ENCODE measurements at places on chromosomes 13 and 19.

DNA sequence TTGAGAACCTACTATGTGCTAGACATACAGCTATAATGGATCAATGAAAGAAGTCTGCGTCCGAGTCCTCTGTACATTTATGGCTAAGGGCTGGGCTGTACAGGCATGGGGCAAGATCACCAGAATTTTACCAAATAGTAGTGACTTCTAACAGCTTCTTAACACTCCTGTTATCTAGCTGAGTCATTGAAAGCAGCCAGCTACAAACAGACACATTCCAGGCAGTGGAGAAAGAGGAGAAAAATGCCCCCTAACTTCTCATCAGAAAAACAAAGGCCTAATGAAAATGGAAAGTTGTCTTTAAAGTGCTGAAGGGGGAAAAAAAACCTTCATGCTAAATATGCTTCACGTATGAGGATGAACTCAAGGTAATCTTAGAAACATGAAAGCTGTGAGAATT is 14.3 kb upstream of the ZNF667 start:
- H3K4me1 ChIP-seq, result no peaks in the 10 kb centered on the region
- H3K27ac ChIP-seq, result no peak overlapping the region
- H3K27me3 ChIP-seq, result no peaks in the 10 kb centered on the region
- DNase-seq, result no peak

DNA sequence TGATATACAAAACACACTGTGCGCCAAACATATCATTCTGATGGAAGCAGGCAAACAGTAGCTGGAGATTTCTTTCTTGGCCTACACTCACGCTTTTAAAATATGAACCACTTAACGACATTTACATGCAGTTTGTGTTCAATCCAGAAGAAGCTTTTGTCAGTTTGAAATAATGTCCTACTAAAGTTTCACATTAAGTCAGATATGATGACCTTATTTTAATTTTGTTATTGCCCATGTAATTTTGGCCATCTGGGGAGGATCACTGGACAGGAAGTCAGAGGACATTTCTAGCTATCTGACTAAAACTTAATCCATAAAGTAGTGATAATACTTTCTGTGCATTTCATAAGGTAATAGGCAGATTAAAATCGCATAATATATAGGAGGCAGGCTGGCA is 98.1 kb downstream of the DCLK1 start:
- H3K4me3 ChIP-seq, result no peak overlapping the region
- no peak for DNase-seq
- H3K36me3 ChIP-seq, result no peaks in the 10 kb centered on the region
- no peak overlapping the region for H3K27ac ChIP-seq

GRCh38 chr13:62302341-62302740 is 886.7 kb upstream of the PCDH20 start:
- no peak overlapping the region for H3K4me3 ChIP-seq
- H3K27me3 ChIP-seq, result no peaks in the 10 kb centered on the region
- H3K36me3 ChIP-seq, result no peaks in the 10 kb centered on the region
- H3K27ac ChIP-seq, result no peak overlapping the region
- DNase-seq, result no peak

DNA sequence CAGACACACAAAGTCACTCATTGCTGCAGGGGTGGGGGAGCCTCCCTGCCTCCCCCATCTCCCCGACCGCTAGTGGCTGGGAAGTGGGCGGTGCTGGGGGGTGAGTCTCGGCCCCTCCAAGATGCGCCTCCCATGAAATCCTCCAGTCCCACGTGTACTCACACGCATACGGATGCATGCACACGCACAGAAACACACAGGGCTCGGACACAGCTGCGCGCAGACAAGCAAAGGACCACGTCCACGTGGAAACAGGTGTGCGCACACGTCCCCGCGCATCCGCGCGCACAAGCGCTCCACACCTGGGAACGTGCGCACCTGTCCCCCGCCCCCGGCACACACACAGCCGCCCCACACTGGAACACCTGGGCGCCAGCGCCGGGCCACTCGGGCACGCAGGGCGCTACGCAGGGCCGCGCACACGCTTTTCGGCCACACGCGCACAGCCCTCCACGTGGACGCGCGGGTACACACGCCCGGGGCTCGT is 687 bp downstream of the MATK start:
- H3K4me1 ChIP-seq, result no peaks in the 10 kb centered on the region
- no peak overlapping the region for H3K27ac ChIP-seq
- no peaks in the 10 kb centered on the region for H3K36me3 ChIP-seq
- no peaks in the 10 kb centered on the region for H3K27me3 ChIP-seq
- H3K4me3 ChIP-seq, result peak overlapping the region; percentile 63

DNA sequence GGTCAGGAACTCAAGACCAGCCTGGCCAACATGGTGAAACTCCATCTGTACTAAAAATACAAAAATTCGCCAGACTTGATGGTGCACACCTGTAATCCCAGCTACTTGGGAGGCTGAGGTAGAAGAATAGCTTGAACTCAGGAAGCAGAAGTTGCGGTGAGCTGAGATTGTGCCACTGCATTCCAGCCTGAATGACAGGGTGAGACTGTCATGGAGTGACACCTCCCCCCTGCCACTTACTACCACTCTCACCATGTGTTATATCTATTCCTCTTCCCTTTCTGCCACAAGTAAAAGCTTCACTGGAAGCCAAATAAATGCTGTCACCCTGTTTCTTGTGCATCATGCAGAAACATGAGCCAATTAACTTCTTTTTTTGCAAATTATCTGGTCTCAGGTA is 10.6 kb upstream of the CEACAM4 start:
- no peak overlapping the region for H3K4me3 ChIP-seq
- H3K36me3 ChIP-seq, result no peaks in the 10 kb centered on the region
- H3K4me1 ChIP-seq, result peaks cover 29% of the 10 kb centered on the region
- no peaks in the 10 kb centered on the region for H3K27me3 ChIP-seq
- no peak for DNase-seq

DNA sequence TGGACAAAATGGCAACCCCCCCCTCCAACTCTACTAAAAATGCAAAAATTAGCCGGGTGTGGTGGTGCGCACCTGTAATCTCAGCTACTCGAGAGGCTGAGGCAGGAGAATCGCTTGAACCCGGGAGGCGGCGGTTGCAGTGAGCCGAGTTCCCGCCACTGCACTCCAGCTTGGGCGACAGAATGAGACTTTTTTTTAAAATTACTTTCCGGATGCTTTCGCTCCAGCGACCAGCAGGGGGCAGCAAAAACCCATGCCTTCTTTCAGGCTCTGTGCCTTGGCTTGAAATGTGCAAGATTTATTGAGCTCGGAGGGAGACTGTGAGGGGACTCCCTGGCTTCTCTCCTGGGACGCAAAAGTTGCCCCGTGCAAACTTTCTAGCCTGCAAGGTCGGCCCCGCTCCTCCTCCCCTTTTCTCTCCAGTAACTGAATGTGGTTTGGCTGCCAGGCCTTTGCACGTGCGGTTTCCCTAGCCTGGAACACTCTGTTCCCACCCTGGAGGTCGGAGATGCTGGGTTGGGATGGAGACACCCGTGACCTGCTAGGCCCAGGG is 61.4 kb upstream of the NFIC start:
- H3K4me1 ChIP-seq, result no peaks in the 10 kb centered on the region
- DNase-seq, result peak; percentile 78
- H3K27ac ChIP-seq, result no peak overlapping the region
- no peaks in the 10 kb centered on the region for H3K36me3 ChIP-seq
- no peak overlapping the region for H3K4me3 ChIP-seq

DNA sequence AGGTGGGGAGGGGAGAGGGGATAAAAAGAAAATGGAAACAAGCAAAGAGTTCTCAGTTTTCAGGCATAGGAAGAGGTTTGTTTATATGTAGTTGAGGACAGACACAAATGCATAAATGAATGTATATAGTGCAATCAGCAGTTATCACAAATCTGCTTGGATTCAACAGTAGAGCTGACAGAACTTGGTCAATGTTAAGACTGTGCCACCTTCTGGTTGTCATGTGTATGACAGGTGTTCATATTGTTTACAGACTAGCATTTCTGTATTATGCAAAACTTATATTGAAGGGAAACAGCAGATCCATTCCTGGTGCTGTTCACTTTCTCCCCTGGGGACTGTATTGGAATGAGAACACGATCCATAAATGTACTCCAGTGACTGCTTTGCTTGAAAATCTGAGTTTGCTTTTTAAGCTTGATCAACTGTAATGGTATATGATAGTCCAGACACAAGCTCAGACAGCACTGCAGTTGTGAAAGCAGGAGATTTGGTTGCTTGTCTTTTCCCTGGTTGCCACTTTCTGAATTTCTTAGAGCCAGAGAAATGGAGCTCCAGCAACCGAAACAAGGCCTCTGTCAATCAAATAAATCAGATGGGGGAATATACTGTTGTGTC is 319.5 kb upstream of the OBI1 start:
- no peak overlapping the region for H3K4me3 ChIP-seq
- H3K4me1 ChIP-seq, result no peaks in the 10 kb centered on the region
- no peak for DNase-seq

- no peaks in the 10 kb centered on the region for H3K27me3 ChIP-seq
- H3K4me1 ChIP-seq, result no peaks in the 10 kb centered on the region
- DNase-seq, result peak; percentile 10
- no peak overlapping the region for H3K27ac ChIP-seq
- H3K36me3 ChIP-seq, result no peaks in the 10 kb centered on the region
These were observed 75.9 kb downstream of the ESD start for GRCh38 chr13:46721054-46721453.

DNA sequence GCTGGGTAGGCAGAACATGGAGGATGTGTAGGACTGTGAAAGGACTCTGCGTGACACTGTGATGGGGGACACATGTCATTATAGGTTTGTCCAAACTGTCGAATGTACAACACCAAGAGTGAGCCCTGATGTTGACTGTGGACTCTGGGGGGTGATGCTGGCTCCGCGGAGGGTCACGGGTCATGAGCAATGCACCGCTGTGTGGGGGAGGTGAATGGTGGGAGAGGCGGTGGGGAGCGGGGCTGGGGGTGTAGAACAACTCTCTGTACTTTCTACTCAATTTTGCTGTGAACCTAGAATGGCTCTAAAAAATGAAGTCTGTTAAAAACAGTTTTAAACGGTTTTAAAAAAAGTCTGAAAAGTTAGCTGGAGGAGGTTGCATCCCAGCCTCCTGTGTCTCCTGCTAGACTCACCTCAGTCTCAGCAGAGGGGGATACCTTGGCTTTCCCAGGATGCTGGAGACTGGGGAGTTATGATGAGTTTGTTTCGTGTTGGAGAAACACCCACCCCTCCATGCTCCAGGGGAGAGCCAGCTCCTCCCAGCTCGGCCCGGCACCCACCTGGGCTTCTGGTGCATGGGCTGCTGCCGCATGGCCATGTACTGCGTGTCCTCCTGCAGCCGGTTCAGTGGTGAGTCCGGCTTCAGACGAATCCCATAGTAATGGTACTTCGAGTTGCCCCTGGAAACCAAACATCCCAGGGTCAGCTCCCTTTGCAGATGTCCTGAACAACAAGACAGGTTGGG is 34.7 kb upstream of the RANBP3 start:
- DNase-seq, result no peak
- no peaks in the 10 kb centered on the region for H3K27me3 ChIP-seq
- no peak overlapping the region for H3K4me3 ChIP-seq
- H3K36me3 ChIP-seq, result no peaks in the 10 kb centered on the region

DNA sequence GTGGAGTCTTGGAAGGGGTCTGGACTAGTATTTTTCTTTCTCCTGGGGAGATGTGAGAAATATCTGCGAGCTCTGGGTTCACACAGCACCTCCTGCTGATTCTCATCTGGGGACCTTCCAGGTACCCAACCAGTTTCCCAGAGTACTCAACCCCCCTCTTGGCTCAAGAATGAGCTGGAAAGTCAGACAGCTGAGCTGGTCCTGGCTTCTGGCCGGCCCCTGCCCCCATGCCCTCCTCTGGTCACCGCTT is 2.2 kb upstream of the PDE4A start:
- H3K4me3 ChIP-seq, result no peak overlapping the region
- H3K4me1 ChIP-seq, result peaks cover 35% of the 10 kb centered on the region
- peaks cover 18% of the 10 kb centered on the region for H3K27me3 ChIP-seq
- no peak overlapping the region for H3K27ac ChIP-seq
- DNase-seq, result no peak

GRCh38 chr13:111143865-111144540 is 28.9 kb downstream of the ARHGEF7 start:
- no peak for DNase-seq
- no peaks in the 10 kb centered on the region for H3K27me3 ChIP-seq
- no peak overlapping the region for H3K27ac ChIP-seq
- H3K4me3 ChIP-seq, result no peak overlapping the region
- no peaks in the 10 kb centered on the region for H3K36me3 ChIP-seq

All from naive thymus-derived CD4-positive, alpha-beta T cell (primary cell).